ENCODE measurements at places on chromosomes 7 and 10.

DNA sequence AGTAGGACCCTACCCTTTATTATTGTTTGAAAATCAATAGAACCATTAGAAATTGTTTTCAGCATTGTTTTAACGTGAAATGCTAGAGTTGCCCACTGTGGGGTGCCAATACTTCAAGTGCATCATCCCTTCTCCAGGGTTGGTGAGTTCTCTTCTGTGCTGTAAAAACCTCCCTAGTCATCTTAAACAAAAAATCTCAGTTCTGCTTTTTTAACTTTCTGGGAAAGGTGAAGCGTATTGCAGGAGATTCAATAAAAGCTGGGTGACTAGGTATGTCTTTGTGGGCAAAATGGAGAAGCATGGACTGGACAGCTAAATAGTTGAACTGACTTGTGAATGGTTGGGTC, 699.1 kb downstream of the SUGCT start:
- no peak for DNase-seq
- H3K36me3 ChIP-seq, result no peaks in the 10 kb centered on the region
- H3K27me3 ChIP-seq, result no peaks in the 10 kb centered on the region
- H3K4me3 ChIP-seq, result no peak overlapping the region
- no peaks in the 10 kb centered on the region for H3K4me1 ChIP-seq

GRCh38 chr7:122572706-122573105, 126.2 kb downstream of the RNF133 start:
- no peak overlapping the region for H3K27ac ChIP-seq
- no peaks in the 10 kb centered on the region for H3K36me3 ChIP-seq
- no peaks in the 10 kb centered on the region for H3K27me3 ChIP-seq
- H3K4me1 ChIP-seq, result no peaks in the 10 kb centered on the region
- no peak overlapping the region for H3K4me3 ChIP-seq

GRCh38 chr7:14201353-14201752, 211.9 kb upstream of the ETV1 start:
- H3K27ac ChIP-seq, result no peak overlapping the region
- no peaks in the 10 kb centered on the region for H3K27me3 ChIP-seq
- no peak for DNase-seq
- H3K36me3 ChIP-seq, result no peaks in the 10 kb centered on the region

- H3K27me3 ChIP-seq, result no peaks in the 10 kb centered on the region
- H3K36me3 ChIP-seq, result no peaks in the 10 kb centered on the region
- no peak overlapping the region for H3K4me3 ChIP-seq
- no peak overlapping the region for H3K27ac ChIP-seq
- DNase-seq, result no peak
Measured at GRCh38 chr10:9709849-9710248, 1307.8 kb upstream of the CELF2 start.

- H3K4me3 ChIP-seq, result no peak overlapping the region
- no peaks in the 10 kb centered on the region for H3K36me3 ChIP-seq
- DNase-seq, result no peak
- H3K27ac ChIP-seq, result no peak overlapping the region
Measured at GRCh38 chr10:78316451-78316931, 282.8 kb downstream of the RPS24 start.

GRCh38 chr10:53239873-53240272, 467.3 kb upstream of the MBL2 start:
- no peak overlapping the region for H3K27ac ChIP-seq
- no peak overlapping the region for H3K4me3 ChIP-seq
- H3K4me1 ChIP-seq, result no peaks in the 10 kb centered on the region
- H3K27me3 ChIP-seq, result no peaks in the 10 kb centered on the region
- no peak for DNase-seq

DNA sequence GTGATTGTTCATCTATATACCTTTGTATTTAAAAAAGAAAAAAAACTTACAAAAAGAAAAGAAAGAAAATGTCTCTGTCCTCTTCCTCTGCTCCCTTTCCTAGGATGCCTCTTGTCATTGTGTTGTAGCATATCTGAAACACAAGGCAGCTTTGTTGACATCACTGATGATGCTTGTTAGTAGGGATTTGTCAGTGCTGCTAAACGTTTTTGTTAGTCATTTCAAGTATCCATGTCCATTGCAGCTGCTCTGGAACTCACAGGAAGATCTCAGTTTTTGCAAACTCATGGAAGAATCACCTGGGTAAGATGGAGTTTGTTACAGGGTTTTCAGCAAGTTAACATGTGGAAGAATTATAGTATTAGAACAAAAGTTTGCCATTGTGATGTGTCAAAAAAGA, 123.6 kb downstream of the CCSER2 start:
- H3K4me3 ChIP-seq, result no peak overlapping the region
- H3K27me3 ChIP-seq, result no peaks in the 10 kb centered on the region
- peaks cover 2% of the 10 kb centered on the region for H3K4me1 ChIP-seq
- no peak overlapping the region for H3K27ac ChIP-seq
- DNase-seq, result no peak
- peaks cover 33% of the 10 kb centered on the region for H3K36me3 ChIP-seq

- no peaks in the 10 kb centered on the region for H3K36me3 ChIP-seq
- no peak for DNase-seq
- H3K4me3 ChIP-seq, result no peak overlapping the region
- peaks cover 12% of the 10 kb centered on the region for H3K27me3 ChIP-seq
Measured at GRCh38 chr7:24475166-24475961, 97.9 kb upstream of the PALS2 start.

DNA sequence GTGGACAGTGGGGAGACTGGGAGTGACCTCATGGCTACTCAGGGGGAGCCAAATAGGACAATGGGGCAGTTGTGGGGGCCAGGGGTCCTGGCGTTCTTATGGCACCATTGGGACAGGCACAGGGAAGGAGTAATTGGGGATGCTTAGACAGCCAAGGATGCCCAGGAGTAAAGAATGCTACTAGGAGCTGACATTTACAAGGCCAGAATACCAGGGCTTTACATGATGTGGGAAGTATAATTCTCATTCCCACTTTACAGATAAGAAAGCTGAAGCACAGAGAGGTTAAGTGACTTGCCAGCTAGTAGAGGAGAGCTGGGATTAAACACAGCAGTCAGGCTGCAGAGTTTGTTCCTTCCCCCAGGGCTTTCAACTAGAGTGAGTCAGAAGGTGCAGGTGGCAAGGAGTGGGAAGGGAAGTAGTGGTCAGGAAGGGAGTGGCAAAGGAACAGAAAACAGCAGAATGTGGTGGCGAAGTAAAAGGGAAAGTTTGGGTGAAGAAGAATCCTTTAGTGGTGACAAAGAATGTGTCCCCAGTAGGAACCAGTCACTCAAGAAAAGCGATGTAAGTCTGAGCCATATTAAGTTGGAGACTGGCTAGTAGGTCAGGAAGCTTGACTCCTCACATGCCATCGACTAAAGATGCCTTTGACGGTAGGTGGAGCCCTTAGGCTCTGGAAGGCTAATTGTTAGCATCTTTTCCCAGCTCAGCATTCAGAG, 32.8 kb downstream of the CPVL start:
- peak; percentile 15 for DNase-seq
- no peaks in the 10 kb centered on the region for H3K36me3 ChIP-seq
- no peak overlapping the region for H3K4me3 ChIP-seq

- no peak for DNase-seq
- no peak overlapping the region for H3K4me3 ChIP-seq
- no peaks in the 10 kb centered on the region for H3K27me3 ChIP-seq
- H3K27ac ChIP-seq, result no peak overlapping the region
Measured at GRCh38 chr10:116353817-116354216, 29.6 kb downstream of the CCDC172 start.

DNA sequence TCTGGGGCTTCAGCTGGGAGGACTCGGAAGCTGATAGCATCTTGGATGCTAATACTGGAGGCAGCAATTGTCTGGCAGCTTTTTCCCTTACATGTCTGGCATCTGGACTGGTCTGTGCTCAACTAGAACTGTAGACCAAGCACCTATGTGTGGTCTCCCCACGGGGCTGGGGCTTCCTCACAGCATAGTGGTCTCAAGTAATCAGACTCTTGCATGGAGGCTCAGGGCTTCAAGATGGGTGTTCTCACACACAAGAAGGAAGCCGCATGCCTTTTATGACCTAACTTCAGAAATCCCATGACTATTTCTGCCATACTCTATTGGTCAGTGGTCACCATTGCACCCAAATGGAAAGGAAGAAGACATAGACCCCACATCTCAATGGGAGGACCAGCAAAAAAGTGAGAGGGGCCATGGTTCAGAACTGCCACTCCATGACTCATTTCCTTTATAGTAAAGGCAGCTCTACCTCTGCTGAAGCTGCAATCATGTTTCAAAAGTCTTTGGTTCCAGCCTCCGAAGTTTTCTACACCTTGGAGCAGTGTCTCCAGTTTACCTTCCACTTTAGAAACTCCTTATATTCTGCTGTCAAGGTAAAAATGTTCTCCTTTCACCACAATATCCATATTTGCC, 14.7 kb downstream of the AOC1 start:
- H3K27me3 ChIP-seq, result peaks cover 27% of the 10 kb centered on the region
- no peaks in the 10 kb centered on the region for H3K36me3 ChIP-seq
- H3K4me3 ChIP-seq, result no peak overlapping the region
- H3K27ac ChIP-seq, result no peak overlapping the region
- no peaks in the 10 kb centered on the region for H3K4me1 ChIP-seq

GRCh38 chr10:22648547-22648961, 65.8 kb downstream of the PIP4K2A start:
- peak overlapping the region; percentile 82 for H3K4me3 ChIP-seq
- H3K27me3 ChIP-seq, result no peaks in the 10 kb centered on the region
- peaks cover 87% of the 10 kb centered on the region for H3K4me1 ChIP-seq
- H3K36me3 ChIP-seq, result peaks cover 36% of the 10 kb centered on the region

GRCh38 chr7:22864301-22864700, 41.7 kb upstream of the TOMM7 start:
- H3K36me3 ChIP-seq, result peaks cover 25% of the 10 kb centered on the region
- no peak overlapping the region for H3K27ac ChIP-seq
- H3K4me1 ChIP-seq, result peaks cover 10% of the 10 kb centered on the region
- DNase-seq, result no peak

- peaks cover 11% of the 10 kb centered on the region for H3K4me1 ChIP-seq
- H3K4me3 ChIP-seq, result no peak overlapping the region
- H3K27ac ChIP-seq, result no peak overlapping the region
Measured at GRCh38 chr10:132169766-132170560, 16.8 kb upstream of the DPYSL4 start.

GRCh38 chr10:130782467-130782866, 529.1 kb downstream of the TCERG1L start:
- no peaks in the 10 kb centered on the region for H3K4me1 ChIP-seq
- H3K27me3 ChIP-seq, result no peaks in the 10 kb centered on the region
- H3K36me3 ChIP-seq, result no peaks in the 10 kb centered on the region

DNA sequence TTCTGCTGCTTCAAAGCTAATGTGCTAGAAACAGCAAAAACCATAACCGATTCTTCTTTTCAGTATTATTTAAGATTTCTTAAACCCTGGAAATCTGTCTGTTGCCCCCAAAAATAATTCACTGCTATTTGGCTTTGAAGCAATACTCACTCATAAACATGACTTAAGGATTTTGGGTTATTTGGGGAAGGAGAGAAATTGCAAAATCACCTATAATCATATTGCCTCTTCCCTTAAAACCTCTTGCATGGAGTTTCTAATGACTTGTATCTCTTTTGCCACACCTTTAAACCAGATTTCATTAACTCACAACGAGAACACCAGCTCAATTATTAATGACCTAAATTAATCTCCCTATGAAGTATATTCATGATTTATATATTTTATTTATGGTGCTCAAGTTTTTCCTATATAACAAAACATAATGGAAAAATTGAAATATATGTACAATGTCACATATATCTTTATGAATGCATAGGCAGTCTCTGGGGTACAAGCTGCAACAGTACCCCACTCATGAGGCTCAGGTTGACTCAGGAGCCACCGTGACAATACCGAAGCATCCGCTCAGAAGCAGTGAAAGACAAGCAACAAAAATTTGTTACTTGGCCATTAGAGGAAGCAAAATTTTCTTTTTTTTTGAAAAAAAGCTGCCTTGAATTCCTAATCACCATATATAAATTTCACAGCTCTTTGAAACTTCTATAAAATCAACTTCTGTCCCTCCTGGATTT, 3.0 kb downstream of the NAMPT start:
- no peak overlapping the region for H3K27ac ChIP-seq
- H3K4me3 ChIP-seq, result peak overlapping the region; percentile 94
- peaks cover 61% of the 10 kb centered on the region for H3K4me1 ChIP-seq
- H3K27me3 ChIP-seq, result no peaks in the 10 kb centered on the region
- no peak for DNase-seq

GRCh38 chr7:16940776-16941175, 59.0 kb upstream of the AGR3 start:
- no peaks in the 10 kb centered on the region for H3K36me3 ChIP-seq
- H3K4me1 ChIP-seq, result peaks cover 26% of the 10 kb centered on the region
- H3K4me3 ChIP-seq, result no peak overlapping the region
- H3K27ac ChIP-seq, result no peak overlapping the region
- DNase-seq, result no peak

DNA sequence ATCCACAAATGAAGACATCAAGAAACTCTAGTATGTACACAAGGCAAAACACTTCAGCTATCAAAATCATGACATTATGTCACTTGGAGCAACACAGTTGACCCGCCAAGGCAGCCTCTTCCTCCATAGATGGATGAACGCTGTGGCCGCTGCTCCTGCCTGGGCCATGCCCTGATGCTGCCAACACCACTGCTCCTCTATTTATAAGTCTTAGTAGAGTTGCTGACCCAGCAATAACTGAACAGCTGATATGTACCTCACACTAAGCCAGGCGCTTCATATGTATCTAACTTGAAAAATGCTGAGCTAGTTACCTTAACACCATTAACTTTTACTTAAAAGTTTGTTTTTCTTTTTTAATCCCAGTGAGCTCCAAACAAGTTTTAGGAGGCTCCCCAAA, 131.9 kb downstream of the LYZL1 start:
- H3K4me1 ChIP-seq, result no peaks in the 10 kb centered on the region
- no peaks in the 10 kb centered on the region for H3K27me3 ChIP-seq
- H3K36me3 ChIP-seq, result peaks cover 39% of the 10 kb centered on the region
- H3K4me3 ChIP-seq, result no peak overlapping the region
- H3K27ac ChIP-seq, result no peak overlapping the region

DNA sequence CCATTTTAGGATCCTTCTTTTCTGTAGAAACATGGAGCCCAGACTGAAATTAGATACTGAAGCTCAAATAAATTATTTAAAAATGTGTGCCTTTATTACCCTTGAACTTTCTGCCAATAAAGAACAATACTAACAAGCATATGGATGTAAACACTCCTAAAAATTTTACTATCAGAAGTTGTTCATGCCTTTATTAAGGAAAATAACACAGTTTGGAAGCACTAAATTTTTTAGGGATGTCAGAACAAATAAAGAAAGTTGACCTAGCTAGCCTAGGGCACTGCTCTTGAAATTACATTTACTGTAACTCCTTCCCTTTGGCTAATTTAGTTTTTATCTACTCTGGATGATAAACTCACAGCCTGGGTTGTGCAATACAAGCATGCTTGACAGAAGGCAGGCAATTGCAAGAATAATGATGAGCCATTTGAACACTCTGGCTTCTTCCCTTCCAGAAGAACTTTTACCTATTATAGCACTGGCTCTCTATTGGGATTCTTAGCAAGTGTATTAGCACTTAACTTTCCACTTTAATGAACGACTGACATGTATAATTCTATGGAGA, 351.7 kb upstream of the C7orf33 start:
- peaks cover 3% of the 10 kb centered on the region for H3K4me1 ChIP-seq
- H3K27me3 ChIP-seq, result peaks cover 22% of the 10 kb centered on the region
- H3K36me3 ChIP-seq, result no peaks in the 10 kb centered on the region
- DNase-seq, result no peak
